ENCODE measurements at places on chromosomes 12 and 14. TPM values are rescaled to one million over a fixed set of nuclear protein-coding genes. Genes with fewer than 3 reads are reported as not detected.

NR1H4 gene
- not detected for total RNA-seq

- peaks cover 8% of the 10 kb centered on the region for H3K36me3 ChIP-seq
- H3K4me1 ChIP-seq, result no peaks in the 10 kb centered on the region
- H3K4me3 ChIP-seq, result no peak overlapping the region
- DNase-seq, result no peak
- H3K27me3 ChIP-seq, result no peaks in the 10 kb centered on the region
Measured at GRCh38 chr12:13316587-13317246, 120.2 kb downstream of the EMP1 start.

DNA sequence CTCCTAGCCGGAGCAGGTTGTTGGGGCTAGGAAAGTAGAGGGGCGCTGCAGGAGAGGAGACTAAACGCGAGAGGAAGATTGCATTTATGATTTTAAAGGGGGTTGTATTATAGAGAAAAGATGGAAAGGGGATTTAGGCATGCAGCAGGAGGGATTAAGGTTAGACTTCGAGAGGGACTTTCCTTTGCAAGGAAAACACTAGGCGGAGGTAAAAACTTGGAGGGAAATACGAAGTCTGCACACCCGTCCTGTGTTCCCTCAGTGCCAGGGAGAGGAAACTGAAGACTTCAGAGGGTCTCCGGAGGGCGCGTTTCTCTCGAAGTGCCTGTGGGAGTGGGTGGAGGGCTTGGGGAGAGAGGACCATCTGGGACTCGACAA lies 420 bp upstream of the PPP1R1A start:
- peaks cover 5% of the 10 kb centered on the region for H3K36me3 ChIP-seq
- peaks cover 14% of the 10 kb centered on the region for H3K27me3 ChIP-seq

GRCh38 chr12:110001596-110001995 lies 2.4 kb downstream of the ANKRD13A start:
- peaks cover 12% of the 10 kb centered on the region for H3K27me3 ChIP-seq
- H3K36me3 ChIP-seq, result no peaks in the 10 kb centered on the region
- H3K27ac ChIP-seq, result no peak overlapping the region
- peaks cover 7% of the 10 kb centered on the region for H3K4me1 ChIP-seq

DNA sequence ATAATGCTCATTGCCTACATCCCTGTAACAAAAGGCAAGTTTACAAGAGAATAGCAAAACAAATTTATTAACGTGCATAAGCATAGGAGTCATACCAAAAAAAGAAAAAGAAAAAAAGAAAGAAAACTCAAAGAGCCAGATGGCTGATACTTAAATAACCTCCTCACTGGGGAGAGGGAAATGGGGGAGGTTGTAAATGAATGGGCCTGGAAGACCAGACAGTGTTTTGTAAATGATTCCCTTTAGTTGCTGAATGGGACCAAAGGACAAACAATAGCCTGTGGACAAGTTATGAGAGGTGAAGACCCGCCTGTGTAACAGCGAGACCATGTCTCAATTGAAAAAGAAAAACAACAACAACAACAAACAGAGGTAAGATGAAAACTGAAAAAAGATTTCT lies 35.3 kb downstream of the CAPS2 start:
- no peak overlapping the region for H3K4me3 ChIP-seq
- no peaks in the 10 kb centered on the region for H3K36me3 ChIP-seq
- H3K27me3 ChIP-seq, result no peaks in the 10 kb centered on the region
- no peak for DNase-seq

DNA sequence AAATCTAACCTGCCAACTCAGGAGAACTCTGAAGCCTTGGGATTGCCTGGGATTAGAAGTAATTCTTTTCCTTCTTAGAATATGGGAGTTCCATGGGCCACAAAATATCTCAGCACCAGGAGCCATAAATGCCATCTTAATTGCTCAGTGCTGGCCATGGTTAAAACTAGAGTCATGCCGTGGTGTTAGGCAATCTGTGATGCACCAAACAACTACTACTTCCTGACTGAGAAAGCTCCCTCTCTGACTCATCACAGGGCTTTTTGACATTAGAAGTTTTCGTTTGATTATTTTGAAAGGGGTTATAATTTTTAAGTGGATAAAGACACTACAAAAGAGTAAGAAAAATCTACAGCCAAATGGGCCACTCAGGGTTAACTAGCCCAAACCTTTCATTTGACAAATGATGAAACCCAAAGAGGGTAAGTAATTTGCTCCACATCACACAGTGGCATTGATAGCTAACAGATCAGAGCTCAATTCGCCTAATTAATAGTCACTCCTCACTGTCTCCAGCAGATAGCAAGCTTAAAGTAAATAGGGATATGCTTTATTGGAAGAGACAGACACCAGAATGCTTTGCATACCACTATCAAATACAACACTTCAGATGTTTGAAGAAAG lies 377.3 kb downstream of the EMP1 start:
- no peaks in the 10 kb centered on the region for H3K27me3 ChIP-seq
- no peaks in the 10 kb centered on the region for H3K4me1 ChIP-seq
- no peak overlapping the region for H3K27ac ChIP-seq
- no peak for DNase-seq
- no peak overlapping the region for H3K4me3 ChIP-seq
- H3K36me3 ChIP-seq, result no peaks in the 10 kb centered on the region

GRCh38 chr12:91327131-91327530 lies 144.5 kb upstream of the DCN start:
- H3K4me1 ChIP-seq, result peaks cover 6% of the 10 kb centered on the region
- no peak overlapping the region for H3K27ac ChIP-seq
- no peak for DNase-seq

NRXN3 gene
- 1.2 TPM for total RNA-seq

DNA sequence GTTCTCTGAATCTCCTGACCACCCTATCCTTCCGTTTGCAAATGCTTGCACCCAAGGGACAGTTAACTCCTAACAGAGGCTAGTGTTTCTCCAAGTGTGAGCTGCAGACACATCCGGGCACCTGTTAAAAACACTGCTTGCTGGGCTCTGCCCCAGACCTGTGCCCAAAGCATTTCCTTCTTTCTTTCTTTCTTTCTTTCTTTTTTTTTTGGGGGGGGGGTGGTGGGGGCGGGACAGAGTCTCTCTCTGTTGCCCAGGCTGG lies 42.5 kb downstream of the SPRING1 start:
- peaks cover 5% of the 10 kb centered on the region for H3K36me3 ChIP-seq
- H3K27me3 ChIP-seq, result peaks cover 11% of the 10 kb centered on the region
- H3K4me1 ChIP-seq, result peaks cover 7% of the 10 kb centered on the region
- no peak overlapping the region for H3K27ac ChIP-seq

DNA sequence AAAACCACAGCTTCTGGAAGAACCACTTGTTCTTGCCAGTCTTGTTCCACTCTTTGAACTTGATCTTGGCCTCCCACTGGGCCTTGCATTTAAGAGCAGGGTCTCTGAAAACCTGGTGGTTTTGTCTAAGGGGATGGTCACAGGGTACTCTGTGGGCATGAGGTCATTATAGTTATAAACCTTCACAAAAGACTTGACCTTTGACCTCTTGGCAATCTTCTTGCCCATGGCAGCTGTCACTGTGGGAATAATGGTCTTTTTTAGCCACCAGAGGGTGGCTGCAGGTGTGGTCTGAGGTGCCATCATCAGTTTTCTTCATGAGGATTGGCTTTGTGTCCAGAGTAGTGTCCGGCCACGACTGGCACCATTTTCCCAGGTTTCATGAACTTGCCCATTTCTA lies 9.1 kb downstream of the ATP6V0A2 start:
- no peaks in the 10 kb centered on the region for H3K36me3 ChIP-seq
- no peak overlapping the region for H3K4me3 ChIP-seq
- no peak overlapping the region for H3K27ac ChIP-seq
- no peaks in the 10 kb centered on the region for H3K4me1 ChIP-seq
- DNase-seq, result no peak
- no peaks in the 10 kb centered on the region for H3K27me3 ChIP-seq

DNA sequence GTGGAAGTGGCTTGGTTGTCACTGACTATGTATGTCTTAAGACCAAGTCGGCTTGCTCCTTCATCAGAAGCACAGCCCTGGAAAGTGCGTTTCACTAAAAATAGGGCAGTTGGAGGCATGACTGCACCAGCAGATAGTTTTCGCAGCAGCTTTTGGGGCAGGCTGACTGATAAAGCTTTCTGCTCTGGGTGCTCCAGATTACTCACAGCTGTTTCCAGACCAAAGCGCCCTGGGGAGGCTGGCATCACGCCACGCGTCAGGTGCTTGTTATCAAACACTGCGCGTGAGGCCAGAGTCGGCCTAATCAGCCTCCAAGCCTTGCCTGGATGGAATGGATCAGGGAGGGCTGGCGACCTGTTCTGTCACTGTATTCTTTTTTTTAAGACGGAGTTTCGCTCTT lies 13.3 kb upstream of the LRRC10 start:
- H3K27ac ChIP-seq, result no peak overlapping the region
- peaks cover 6% of the 10 kb centered on the region for H3K4me1 ChIP-seq
- DNase-seq, result no peak

- H3K36me3 ChIP-seq, result no peaks in the 10 kb centered on the region
- no peak overlapping the region for H3K4me3 ChIP-seq
- peaks cover 2% of the 10 kb centered on the region for H3K27me3 ChIP-seq
- no peak for DNase-seq
- H3K27ac ChIP-seq, result no peak overlapping the region
Measured at GRCh38 chr14:87203346-87203745, 789.6 kb downstream of the GALC start.

RNASE2 gene
- total RNA-seq, result not detected

DNA sequence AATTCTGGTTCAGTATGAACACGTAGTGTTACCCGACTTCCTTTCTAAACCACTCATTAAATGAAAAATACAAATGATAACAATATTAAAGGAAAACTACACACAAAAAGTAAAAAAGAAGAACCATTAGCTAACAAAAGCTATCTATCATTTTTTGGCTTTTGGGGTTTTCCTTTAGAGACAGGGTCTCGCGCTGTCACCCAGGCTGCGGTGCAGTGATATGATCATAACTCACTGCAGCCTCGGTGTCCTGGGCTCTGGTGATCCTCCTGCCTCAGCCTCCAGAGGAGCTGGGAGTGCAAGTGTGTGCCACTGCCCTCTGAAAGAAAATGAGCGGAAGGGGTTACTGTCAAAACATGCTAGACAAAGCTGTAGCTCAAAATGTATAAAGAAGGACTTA lies 238.2 kb upstream of the AVPR1A start:
- no peak overlapping the region for H3K27ac ChIP-seq
- H3K4me1 ChIP-seq, result peaks cover 4% of the 10 kb centered on the region
- H3K4me3 ChIP-seq, result no peak overlapping the region
- H3K27me3 ChIP-seq, result peaks cover 2% of the 10 kb centered on the region
- DNase-seq, result no peak

DNA sequence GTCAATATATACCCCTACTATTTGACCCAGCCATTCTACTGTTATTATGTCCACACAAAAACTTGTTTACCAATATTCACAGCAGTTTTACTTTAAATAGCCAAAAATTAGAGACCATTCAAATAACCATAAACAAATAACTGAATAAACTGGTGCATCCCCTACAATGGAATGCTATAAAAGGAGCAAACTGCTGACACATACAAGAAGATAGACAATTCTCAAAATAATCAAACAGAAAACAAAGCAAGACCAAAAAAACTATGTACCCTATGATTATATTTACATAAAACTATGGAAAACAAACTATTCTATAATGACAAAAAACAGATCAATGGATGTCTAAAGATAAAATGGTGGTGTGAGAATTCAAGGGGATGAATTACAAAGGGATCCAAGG lies 54.4 kb downstream of the RALGAPA1 start:
- H3K27me3 ChIP-seq, result peaks cover 1% of the 10 kb centered on the region
- DNase-seq, result no peak
- H3K4me3 ChIP-seq, result no peak overlapping the region
- no peaks in the 10 kb centered on the region for H3K4me1 ChIP-seq

GRCh38 chr14:101476916-101477553 lies 84.3 kb upstream of the DIO3 start:
- H3K4me1 ChIP-seq, result peaks cover 32% of the 10 kb centered on the region
- peak overlapping the region; percentile 78 for H3K27ac ChIP-seq
- peak; percentile 81 for DNase-seq

SERPINA5 gene
- not detected for total RNA-seq

DNA sequence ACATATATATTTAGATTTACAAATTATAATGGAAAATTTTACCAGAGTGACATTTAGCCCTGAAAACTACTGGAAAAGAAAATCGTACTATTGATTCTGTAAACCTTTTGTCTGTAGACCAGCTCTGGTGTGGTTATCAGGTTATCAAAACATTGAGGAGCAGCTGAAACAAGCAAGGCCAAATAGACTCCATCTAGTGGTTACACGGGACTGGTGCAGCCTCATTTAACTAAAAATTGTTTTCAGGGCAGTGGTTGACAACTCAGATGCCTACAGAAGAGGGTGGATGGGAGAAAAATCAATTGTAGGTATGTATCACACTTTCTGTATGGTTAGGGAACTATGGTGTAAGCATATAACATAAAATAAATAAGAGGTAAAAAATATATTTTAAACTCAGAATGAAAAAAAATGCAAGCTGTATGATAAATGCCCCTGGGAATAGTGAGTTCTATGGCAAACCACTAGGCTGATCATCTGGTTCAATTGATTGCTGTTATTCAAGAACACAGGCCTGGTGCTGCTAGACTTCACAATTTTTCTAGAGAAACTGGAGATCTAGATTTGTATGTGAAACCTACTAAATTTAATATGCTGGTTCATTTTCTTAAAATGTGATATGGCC lies 51.2 kb downstream of the ACSS3 start:
- no peak overlapping the region for H3K4me3 ChIP-seq
- peaks cover 5% of the 10 kb centered on the region for H3K4me1 ChIP-seq
- H3K36me3 ChIP-seq, result no peaks in the 10 kb centered on the region
- peak; percentile 37 for DNase-seq
- H3K27ac ChIP-seq, result peak overlapping the region; percentile 43

GRCh38 chr12:128388461-128389000 lies 121.6 kb downstream of the TMEM132C start:
- no peak for DNase-seq
- peaks cover 2% of the 10 kb centered on the region for H3K27me3 ChIP-seq
- peaks cover 9% of the 10 kb centered on the region for H3K4me1 ChIP-seq
- H3K36me3 ChIP-seq, result peaks cover 10% of the 10 kb centered on the region
- no peak overlapping the region for H3K4me3 ChIP-seq

GRCh38 chr12:112018571-112019237 lies 5.5 kb downstream of the ERP29 start:
- H3K4me1 ChIP-seq, result peaks cover 22% of the 10 kb centered on the region
- peak overlapping the region; percentile 6 for H3K27ac ChIP-seq
- no peak for DNase-seq

B4GALNT1 gene
- 83.9 TPM for total RNA-seq

ZNF10 gene
- 29.8 TPM for total RNA-seq

GRCh38 chr14:39762576-39763401 lies 330.6 kb upstream of the FBXO33 start:
- no peak for DNase-seq
- no peak overlapping the region for H3K27ac ChIP-seq
- no peaks in the 10 kb centered on the region for H3K4me1 ChIP-seq
- H3K27me3 ChIP-seq, result no peaks in the 10 kb centered on the region

CLEC2A gene
- not detected for total RNA-seq

DNA sequence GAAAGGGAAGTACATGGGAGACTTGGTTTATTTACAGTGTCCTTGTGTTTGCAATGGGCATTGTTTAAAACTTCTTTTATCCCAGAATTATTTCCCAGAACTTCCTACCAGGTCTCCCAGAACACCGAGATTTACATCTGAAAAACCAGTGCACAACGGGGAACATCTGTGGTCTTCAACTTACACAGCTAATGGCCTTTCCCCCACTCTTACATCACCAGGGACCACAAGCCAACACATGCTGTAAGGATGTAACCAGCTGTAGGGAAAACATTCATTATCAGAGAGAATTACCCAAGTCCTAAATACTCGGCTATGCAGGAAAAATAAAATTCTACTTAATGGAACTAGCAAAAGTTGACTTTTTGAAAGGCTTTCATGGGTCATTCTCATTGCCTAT lies 267.6 kb downstream of the DUSP6 start:
- no peak for DNase-seq
- peak overlapping the region; percentile 7 for H3K27ac ChIP-seq
- H3K4me3 ChIP-seq, result peak overlapping the region; percentile 22
- H3K36me3 ChIP-seq, result no peaks in the 10 kb centered on the region
- H3K4me1 ChIP-seq, result peaks cover 44% of the 10 kb centered on the region
- H3K27me3 ChIP-seq, result peaks cover 2% of the 10 kb centered on the region
